ENCODE measurements at places on chromosomes 2 and 18.

- no peak for DNase-seq
These were observed 47.9 kb downstream of the EFR3B start for GRCh38 chr2:25089605-25090315.

- DNase-seq = peak; percentile 85
These were observed 77.2 kb upstream of the NDUFV2 start for GRCh38 chr18:9025091-9025838.

DNA sequence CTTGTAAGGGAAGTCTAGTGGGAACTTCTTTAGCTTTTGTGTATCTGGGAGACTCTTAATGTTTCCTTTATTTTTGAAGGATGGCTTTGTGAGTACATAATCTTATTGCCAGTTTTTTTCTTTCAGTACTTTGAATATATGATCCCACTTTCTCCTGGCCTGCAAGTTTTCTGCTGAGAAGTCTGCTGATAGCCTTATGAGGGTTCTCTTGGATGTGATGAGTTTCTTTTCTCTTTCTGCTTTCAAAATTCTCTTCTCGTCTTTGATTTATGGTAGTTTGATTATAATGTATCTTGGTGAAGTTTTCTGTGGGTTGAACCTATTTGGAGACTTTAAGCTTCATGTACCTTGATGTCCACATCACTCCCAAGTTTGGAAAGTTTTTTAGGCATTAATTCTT is 28.1 kb downstream of the COLEC11 start:
- no peak for DNase-seq

DNA sequence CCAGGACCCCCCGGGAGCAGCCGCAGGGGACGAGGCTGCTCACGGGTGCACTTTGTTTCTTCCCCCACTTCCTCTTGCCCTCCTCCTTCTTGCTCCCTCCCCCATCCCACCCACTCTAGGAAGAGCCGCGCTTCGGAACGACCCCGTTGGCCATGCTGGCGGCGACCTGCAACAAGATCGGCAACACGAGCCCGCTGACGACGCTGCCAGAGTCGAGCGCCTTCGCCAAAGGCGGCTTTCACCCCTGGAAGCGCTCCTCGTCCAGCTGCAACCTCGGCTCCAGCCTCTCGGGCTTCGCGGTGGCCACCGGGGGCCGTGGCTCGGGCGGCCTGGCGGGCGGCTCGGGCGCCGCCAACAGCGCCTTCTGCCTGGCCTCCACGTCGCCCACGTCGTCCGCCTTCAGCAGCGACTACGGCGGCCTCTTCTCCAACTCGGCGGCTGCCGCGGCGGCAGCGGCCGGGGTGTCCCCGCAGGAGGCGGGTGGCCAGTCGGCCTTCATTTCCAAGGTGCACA is 1.3 kb downstream of the SP9 start:
- peak; percentile 87 for DNase-seq

DNA sequence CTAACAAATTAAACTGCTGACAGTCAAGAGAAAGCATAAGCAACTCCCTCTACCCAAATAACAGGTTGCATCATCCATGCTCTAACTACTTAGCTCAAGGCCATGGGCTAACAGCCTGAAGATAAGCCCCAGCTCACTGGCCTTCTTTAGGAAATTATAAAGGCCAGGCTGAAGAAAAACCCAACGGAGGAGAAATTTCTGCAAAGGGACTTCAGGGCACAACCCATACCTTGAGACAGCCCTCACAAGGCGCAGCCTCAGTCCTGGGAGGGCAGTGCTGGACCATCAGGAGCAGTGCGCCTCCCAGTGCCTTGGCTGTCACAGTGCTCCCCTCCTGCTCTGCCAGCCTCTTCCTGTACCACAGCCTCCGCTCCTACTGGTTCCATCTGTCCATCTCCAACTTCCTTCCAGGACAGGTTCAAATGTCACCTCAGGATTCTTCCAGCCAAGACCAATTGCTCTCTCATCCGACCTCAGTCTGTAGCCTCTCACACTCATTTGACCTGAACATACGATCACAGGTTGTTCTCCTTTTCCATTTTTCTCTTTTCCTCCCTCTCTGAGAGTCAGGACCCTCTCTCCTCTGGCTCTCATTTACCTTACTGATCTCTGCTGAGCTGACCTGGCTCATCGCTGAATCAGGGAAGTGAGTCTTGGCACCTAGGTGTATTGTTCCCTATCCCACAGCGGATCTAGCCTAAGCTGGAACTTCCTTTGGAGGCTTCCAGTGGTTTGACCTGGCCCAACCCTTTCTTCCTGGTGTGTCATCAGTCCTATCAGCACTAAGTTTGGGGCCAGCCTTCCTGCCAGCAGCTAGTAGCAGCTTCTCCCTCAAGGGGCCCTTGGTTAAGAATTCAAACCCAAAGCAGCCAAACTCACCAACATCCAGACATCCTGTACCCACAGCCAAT is 1.9 kb downstream of the MCFD2 start:
- peak; percentile 93 for DNase-seq

- no peak for DNase-seq
These were observed 85.6 kb downstream of the IKZF2 start for GRCh38 chr2:213065583-213066442.

All from osteoblast (primary cell).